ENCODE measurements at places on chromosomes 12 and 14.

DNA sequence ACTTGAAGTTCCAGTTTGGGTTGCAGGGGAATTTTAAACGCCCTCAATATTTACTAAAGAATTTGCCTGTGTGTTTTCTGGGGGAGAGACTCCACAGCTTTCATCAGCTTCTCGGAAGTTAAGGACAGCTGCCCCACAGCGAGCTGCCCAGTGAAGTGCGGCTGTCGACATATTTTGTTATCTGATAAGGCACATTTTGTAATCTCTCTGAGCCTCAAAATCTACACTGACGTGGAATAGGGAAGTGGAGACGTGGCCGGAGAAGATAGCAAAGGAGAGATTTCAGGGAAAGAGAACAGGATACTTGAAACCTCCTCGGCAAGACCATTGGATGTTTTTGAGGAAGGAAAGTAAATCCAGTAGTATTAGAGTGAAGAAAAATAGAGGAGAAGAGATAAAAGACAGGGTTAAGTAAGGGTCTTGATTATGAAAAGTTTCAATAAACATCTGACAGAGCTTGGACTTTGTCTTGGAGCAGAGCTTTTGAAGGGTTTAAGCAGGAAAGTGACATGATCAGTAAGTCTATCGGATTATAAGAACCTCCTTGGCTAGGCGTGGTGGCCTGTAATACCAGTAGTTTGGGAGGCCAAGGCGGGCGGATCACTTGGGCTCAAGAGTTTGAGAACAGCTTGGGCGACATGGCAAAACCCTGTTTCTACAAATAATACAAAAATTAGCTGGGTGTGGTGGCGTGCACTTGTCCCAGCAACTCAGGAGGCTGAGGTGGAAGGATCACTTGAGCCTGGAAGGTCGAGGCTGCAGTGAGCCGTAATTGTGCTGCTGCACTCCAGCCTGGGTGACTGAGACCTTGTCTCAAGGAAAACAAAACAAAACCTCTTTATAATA is 1.1 kb downstream of the POLR3B start:
- peak; percentile 7 for DNase-seq

GRCh38 chr12:63905544-63905943 is 61.0 kb downstream of the SRGAP1 start:
- no peak for DNase-seq

- DNase-seq: peak; percentile 45
Measured at GRCh38 chr12:105382771-105383622, 52.5 kb downstream of the C12orf75 start.

GRCh38 chr14:71441126-71441525 is 491.1 kb upstream of the RGS6 start:
- no peak for DNase-seq

GRCh38 chr12:27549236-27549800 is 25.3 kb downstream of the PPFIBP1 start:
- DNase-seq: no peak

GRCh38 chr12:131851741-131852550 is 23.8 kb downstream of the MMP17 start:
- DNase-seq: no peak

DNA sequence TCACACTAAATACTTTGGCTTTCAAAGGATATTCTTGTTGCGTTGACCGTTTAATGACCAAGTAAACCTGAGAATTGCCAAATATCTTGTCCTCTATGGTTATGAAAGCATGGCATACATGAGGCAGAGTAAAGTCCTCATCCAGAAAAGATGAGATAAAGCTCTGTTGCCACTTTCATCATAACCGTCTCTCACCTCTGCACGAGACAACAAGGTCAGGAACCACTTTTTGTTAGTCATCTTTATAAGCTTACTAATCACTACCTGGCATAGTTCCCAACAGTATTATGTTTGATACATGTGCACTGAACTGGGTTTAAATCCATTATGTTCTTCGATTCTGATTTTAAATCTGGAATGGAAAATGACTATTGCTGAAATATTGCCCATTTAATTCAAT is 31.3 kb downstream of the PTPRB start:
- DNase-seq: no peak

GRCh38 chr12:92551853-92552397 is 150.9 kb upstream of the PLEKHG7 start:
- DNase-seq: no peak

DNA sequence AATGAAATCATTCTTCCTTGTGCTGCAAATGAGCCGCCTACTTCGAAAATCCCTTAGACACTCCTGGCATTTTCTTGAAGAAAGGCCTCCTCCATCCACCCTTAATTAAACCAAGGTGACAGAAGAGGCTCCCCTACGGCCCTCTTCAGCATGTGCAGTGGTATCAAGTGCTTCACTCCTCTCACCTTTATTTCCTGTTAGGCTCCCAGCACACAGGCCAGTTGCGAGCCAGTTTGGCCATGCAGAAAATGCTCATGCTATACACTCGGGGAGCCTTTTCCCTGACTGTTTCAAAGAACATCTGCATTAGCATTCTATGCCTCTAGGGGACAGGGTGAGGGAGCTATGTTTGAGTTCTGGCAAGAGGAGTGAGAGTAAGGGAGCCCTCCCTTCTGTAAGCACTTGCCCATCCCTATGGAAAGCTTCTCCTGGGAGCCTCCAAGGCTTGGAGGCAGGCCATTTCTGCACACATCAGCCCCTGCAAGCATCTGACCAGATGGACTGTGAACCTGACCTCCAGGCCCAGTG is 291.5 kb downstream of the RPS29 start:
- DNase-seq: peak; percentile 14

DNA sequence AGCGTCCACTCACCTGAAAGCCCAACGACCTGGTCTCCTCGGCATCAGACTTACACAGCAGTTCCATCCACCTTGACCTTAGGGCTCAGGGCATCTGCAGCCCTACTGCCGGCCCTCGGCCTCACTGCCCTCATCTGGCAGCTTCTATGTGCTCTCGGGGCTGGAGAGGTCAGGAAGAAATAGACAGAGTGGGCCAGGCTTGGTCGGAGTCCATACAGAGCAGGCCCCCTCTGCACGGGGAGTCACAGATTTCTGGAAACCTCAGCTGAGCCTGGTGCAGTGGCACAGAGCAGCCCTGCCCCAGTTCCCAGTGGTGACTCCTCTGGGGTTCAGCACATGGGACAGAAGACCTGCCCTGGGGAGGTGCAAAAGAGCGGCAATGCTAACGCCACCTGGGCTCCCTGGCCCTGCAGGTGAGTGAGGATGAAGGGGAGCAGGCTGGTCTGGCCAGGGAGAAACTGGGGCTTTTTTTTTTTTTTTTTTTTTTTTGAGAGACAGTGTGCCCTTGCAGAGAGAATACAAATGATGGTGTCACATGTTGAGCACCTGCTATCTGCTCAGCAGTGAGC is 190.1 kb upstream of the PRMT8 start:
- DNase-seq: no peak

- no peak for DNase-seq
Measured at GRCh38 chr12:113162102-113163029, 12.8 kb downstream of the CFAP73 start.

DNA sequence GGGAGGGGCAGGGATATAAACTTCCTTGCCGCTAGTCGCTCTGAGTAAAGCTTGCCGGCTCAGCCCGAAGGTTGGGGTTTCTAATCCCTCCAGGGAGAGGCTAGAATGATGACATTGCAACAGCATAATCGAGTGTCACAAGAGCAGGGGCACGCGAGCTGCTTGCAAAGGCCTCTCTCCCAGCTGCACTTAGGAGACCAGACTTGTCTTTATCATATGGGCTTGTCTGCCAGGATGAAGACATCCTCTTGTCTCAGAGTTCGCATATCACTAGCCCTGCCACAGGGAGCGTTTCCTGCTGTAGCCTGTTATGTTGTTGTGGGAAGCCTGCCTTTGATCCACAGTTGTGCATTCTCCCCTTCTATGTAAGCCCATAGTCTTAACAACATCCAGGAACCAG is 180.0 kb downstream of the ESR2 start:
- peak; percentile 47 for DNase-seq

- DNase-seq: no peak
Measured at GRCh38 chr12:113244047-113244460, 22.8 kb downstream of the TPCN1 start.

GRCh38 chr12:67354966-67355365 is 85.8 kb downstream of the CAND1 start:
- DNase-seq: no peak

GRCh38 chr14:20415782-20416206 is 2.5 kb upstream of the TEP1 start:
- DNase-seq: peak; percentile 56

Data from ELF-1 (cell line).